ENCODE measurements at places on chromosomes 13 and 19.

- DNase-seq: peak; percentile 64
Observed at GRCh38 chr19:12792051-12792852, 966 bp downstream of the JUNB start.

DNA sequence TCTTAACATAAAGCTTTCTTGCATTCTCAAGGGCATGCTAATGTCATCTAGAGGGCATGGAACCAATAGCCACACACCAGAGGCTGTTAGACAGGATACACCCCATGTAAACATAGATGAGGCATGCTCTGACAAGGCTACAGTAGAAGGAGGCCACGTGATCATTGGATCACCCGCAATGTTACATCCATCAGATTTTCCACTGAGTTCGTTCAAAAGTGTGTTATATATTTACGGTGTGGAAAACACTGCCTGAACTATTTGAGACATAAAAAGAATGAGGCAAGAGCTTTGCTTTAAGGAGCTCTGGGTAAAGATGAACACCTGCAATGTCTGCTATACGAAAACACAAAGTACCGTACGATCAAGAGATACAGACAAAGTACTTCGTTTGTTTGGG lies 817.5 kb upstream of the SLC10A2 start:
- DNase-seq: no peak

GRCh38 chr13:38898481-38898880 lies 92.2 kb downstream of the STOML3 start:
- DNase-seq: no peak

DNA sequence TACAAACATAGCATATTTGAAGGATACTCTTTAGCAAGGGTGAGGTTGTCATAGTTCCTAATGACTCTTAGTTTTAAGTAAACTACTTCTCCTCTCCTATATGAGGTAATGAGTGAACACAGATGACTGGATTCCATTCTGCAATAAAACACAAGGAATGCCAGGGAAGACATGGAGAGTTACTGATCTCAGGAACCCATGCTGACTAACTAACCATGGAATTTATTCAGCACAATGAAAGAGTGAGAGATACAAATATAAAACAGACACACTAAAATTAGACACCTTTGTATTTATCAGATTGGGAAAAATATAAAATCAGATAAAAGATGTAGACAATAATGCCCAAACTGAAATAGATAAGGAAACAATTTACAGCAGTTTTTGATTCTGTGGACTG lies 1525.9 kb upstream of the SLC10A2 start:
- DNase-seq: no peak

GRCh38 chr19:30696514-30696913 lies 324.3 kb downstream of the ZNF536 start:
- DNase-seq: no peak

DNA sequence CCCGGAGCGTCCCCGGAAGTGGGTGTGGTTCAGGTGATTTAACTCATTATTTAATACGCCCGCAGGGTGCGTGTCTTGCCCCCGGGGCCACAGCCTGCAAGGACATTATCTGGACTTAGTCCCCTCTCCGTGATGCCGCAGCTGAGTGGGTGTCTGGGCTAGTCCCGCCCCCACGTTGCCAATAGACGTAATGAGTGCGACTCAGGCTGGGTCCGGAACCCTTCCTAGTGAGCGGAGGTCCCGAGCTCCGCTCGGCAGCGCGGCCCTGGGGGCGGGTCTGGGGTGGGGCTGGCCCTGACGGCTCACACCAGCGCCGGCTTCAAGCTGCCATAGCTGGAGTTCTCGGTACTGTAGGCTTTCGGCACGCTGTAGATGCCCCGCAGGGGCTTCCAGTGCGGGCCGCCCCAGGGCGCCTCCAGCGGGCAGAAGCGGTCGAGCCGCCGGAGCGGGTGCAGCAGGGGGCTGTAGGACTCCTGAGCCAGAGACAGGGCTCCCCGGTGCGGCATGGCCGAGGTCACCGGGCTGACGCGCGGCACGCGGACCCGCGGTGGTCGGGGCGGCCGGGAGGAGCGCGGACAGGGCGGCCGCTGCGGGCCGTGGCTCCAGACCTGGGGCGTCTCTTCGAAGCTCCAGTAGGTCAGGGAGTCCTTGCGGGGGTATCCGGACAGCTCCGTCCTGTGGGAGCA lies 918 bp upstream of the LHB start:
- peak; percentile 60 for DNase-seq

DNA sequence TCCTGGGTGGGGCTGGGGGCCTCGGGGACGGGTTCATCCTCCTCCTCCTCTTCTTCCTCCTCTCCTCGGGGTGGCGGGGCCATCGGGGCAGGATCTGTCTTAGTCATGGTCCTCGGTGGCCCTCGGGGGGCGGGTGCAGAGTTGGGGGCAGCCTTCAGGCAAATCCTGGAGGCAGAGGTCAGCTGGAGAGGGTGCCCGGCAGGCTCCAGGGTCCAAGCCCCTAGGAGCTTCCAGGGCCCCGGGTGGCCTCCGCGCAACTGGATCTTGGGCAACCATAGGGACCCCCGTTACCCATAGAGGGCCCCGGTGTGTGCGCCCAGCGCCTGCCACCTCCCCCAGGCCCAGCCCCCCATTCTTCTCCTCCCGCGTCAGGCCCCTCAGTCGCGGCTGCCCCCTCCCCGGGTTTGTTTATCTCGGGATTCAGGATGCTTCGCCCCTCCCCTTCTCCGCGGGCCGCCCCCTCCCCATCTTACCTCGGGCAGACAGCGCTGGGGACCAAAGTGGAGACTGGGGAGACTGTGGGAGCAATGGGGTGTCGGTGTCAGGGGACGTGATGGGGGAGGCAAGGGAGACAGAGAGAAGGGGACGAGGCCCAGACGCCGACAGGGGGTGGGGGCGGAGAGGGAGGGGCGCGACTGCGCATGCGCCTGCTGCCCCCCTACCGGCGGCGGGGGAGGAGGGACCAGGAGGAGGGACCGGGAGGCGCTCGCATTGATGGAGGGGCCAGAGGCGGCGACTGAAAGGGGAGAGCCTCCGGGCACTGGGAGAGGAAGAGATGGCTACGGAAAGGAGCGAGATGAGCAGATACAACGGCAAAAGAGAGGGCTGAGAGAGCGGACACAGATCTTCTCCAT lies at the start of gene CLIP3:
TSS of gene CLIP3 (minus strand) at position 623 of the 854 bp plus-strand sequence. CDS start at position 107, 516 bp downstream.
- DNase-seq: peak; percentile 27

DNA sequence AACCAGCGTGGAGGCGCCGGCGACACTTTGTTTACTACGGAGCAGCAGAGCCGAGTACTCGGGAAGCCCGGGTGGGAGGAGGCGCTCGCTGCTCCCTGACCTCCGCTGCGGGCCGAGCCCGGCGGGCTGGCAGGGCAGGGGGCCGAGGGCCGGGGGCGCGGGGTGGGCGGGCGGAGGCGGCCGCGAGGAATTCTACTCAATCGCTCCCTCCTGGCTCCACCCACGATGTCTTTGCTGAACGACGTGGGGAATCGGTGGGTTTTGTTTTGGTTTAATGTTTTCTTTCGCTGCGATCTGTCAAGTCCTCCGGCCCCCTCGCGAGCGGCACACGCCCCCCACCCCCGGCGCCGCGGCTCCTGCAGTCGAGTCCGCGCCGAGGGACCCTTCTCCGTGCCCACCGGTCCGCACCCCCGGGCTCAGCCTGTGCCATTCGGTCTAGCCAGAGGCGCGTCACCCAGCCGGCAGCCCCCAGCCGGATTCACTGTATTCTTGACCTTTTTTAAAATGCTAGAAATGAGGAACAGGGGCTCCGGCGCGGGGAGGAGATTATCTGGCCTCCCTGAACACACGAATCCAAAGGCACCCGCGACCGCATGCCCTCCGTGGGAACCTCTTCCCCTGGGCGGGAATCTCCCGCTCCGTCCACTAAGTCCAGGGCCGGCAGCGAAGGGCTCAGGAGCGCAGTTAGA lies 636 bp upstream of the FOXO1 start:
- peak; percentile 17 for DNase-seq
